Right forelimb (tissue), 1 donor: ENCODE measurements at places on chromosomes 5 and 9.
A peak's percentile ranks its signal among the peaks of the same experiment; 100 is the strongest.

GRCh38 chr5:149432376-149432775 lies 53.3 kb upstream of the IL17B start:
- DNase-seq = no peak

- DNase-seq = no peak
These were observed 12.8 kb upstream of the MACIR start for GRCh38 chr5:103245761-103246160.

GRCh38 chr9:123470121-123470782 lies 114.3 kb downstream of the CRB2 start:
- no peak for DNase-seq

DNA sequence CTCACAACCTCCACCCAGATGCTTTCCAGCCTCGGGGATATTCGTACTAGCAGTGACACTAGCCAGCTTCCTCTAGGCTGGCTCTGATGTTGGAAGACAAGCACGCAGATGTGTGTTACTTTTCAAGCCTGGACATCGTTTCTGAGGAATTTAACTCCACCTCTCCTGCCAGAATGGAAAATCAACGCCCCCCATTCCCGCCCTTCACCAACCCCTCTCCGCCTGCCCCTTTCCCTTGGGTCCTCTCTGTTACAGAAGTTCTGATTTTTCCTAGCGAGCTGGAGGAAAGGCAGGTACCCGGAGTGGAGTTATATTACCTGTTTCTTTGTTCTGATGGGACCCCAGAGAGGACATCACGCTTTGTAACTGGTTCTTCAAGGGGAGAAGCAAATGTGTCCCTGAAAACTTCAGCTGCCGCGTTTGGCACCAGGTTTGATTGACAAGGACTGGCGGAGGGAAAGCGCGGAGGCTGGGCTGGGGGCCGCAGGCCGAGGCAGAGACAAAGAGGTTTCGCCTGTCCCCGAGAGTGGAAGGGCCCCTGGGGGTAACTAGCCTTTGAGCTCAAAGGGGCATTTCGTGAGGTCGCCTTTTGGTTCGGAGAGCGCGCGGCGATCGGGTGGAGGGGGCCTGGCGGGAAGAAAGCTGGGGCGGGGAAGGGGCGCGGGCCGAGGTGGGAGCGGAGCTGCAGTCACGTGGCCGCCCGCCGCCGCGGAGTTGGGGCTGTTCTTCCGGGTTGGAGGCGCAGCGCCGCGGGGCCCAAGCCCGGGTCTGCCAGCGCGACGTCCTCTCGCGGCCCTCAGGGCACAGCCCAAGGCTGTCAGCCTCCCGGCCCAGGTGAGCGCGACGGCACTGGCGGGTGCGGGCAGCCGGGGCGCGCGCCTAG lies at the start of gene NNT:
NNT (plus strand) TSS at position 720 of the 883 bp plus-strand sequence. CDS start 6,016 bp downstream, outside the sequence.
- DNase-seq = peak; percentile 86

GRCh38 chr5:150302301-150303069 lies at the start of gene ARSI:
TSS of gene ARSI (minus strand) at chr5:150302905. CDS start at chr5:150302373, 532 bp downstream.
- peak; percentile 89 for DNase-seq

GRCh38 chr5:44246986-44247385 lies 142.2 kb downstream of the FGF10 start:
- no peak for DNase-seq

DNA sequence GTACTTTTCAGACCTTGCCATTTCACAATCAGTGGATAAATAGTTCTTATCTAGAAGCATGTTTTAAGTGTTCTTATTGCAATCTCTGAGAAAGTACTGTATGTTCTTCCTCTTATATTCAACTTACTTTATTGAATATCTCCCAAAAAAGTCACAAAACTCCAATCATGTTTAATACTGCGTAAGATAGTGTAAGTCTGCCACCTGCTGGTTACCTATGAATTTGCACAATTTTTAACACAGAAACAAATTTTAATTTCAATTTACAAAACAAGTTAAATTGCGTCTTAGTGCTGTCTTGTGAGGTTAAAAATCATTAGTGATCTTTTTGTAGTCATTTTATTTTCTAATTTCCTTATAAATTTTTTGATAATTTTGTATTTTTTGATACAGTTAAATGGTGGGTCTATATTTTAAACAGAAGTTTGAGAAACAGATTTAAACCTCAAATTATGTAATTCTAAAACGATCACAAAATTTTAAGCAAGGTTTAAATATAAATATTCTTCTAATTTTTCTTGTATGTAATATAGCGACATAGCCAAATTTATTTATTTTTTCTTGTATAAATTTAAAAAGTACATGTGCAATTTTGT lies 115.8 kb downstream of the EMB start:
- DNase-seq = no peak

DNA sequence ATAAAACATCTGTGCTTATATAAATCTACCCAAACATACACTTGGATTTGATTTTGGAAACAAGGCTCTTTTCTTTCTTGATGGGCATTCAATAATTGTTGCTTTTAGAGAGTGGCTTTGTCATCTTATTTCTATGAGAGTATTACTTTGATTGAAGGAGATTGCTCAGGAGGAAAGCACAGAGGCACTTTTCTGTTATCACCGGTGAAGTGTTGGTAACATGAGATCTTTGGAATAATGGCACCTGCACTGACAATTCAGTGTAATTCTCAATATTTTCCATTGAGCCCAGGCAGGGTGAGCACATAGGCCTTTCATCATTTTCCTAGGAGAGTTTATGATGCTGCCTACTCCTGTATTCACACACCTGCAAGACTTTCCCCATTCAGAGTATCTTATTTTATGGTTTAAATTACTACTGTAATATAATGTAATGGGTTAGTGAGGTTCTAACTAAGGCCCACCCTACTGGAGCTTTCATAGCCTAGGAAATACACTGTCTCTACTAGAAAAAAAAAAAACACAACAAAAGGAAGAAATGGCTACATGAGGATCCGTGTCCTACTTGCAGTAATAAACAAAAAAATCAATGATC lies 244.3 kb downstream of the DENND1A start:
- no peak for DNase-seq

- no peak for DNase-seq
These were observed 394.0 kb downstream of the CETN3 start for GRCh38 chr5:90015584-90016018.

DNA sequence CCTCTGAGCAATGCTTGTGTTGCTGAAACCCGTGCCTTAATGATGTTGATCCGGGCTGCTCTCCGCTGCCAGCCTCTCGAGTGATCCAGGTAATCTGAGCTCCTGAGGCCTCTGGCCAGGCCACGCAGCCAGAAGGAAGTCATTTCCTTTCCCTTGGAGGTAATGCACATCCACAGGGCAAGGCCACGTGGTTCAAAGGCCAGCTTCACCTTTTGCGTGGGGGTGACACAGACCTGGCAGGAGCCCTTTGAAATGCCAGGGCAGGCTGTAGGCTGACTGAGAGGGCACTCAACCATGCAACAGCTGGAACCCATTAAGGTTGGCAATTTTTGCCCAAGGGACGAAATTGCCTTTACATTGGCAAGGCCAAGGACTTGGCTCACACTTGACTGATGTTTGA lies 80.4 kb downstream of the LIX1 start:
- DNase-seq = no peak

GRCh38 chr9:7266911-7267595 lies 509.3 kb downstream of the KDM4C start:
- no peak for DNase-seq

GRCh38 chr5:100790170-100790665 lies 112.9 kb downstream of the ST8SIA4 start:
- no peak for DNase-seq

GRCh38 chr5:2863675-2864433 lies 112.4 kb upstream of the IRX2 start:
- DNase-seq = no peak

DNA sequence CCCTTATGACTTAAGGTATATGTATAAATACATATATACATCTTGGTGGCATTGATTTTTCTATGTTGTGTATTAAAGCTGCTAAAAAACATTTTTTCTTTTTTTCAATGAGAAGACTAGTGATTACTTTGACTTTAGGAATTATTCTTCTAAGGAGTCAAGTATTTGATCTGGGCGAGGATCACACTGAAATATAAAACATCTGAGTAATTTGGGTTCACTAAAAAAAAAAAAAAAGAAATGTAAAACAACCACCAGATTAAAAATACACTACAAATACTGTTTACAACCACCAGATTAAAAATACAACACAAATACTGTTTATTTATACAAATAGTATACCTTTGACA lies 9.0 kb downstream of the UBAP1 start:
- DNase-seq = no peak

DNA sequence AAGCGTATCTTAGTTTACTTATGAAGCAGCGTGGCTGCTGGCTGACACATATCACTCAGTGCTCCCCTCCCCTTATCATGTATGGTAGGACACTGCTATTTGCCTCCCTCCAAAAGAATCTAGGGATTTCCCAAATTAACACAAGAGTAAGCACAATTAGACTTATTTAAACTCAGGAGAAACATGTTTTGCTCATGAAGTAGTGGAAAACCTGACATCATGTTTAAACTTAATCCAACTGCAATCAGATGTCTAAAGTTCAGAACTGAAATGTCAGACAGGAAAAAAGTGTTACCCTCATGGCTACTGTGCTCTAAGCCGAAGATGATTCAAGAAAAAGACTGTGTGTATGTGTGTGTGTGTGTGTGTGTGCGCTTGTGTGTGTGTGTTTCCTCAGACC lies 324.1 kb upstream of the TNC start:
- DNase-seq = no peak

DNA sequence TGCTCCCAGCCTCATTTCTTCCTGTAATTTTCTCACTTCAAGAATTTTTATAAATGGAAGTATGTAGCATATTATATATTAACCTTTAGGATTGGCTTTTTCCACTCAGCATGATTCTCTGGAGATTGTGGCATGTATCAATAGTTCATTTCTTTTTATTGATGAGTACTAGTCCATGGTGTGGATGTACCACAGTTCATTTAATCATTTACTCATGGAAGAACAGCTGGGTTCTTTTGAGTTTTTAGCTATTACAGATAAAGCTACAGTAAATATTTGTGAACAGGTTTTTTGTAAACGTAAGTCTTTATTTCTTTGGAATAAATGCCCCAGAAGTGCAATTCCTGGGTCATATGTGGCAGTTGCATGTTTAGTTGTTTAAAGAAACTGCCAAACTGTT lies 76.1 kb downstream of the UHRF2 start:
- no peak for DNase-seq

DNA sequence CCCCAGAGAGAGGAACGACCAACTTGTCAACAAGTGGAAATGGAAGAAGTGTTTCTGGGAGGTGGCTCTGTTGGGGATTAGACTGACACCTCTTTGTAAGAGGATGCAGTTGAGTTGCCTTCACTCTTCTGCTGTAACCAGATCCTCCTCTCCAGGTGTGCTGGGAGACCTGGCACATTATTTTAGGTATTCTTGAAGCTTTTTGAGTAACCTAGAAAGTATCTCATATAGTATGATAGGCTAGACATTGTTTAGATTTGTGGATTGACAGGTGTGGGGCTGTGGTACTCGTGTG lies 21.6 kb downstream of the SNX30 start:
- DNase-seq = no peak

GRCh38 chr5:113209498-113209897 lies 225.3 kb downstream of the TSSK1B start:
- no peak for DNase-seq

- DNase-seq = no peak
These were observed 4.4 kb downstream of the GPR107 start for GRCh38 chr9:130058154-130058553.

DNA sequence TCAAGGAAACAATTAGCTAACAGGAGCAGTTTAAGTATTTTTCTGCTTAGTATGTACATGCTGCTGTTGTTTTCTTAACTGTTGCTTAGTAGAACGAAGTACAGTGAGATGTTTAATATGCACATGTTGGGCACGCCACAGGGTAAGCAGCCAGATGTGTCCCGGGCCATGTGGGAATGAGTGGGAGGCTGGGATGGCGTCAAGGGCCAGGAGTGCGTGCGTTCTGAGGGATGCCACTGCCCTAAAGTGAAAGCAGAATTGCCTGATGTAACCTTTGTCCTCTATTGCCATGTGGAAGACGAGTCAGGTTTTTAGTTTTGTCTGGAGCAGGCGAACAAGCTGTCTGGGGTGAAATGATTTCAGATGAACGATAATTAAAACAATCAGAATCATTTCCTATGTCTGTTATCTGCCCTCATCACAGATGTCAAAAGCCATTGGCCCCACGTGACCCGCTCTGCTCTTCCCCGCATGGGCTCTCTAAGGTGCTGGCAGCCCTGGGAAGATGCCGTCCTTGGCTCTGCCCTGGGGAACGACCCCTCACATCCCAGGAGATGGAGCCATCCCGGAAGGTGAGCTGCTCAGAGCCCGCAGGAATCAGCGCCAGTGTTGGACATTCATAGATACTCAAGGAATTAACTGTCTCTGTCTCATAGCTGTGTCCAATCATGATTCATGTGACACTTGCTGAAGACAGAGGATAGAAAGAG lies 356.6 kb upstream of the IRX4 start:
- no peak for DNase-seq

GRCh38 chr9:111114486-111114885 lies 76.2 kb upstream of the LPAR1 start:
- no peak for DNase-seq

- no peak for DNase-seq
These were observed 300.4 kb downstream of the IRX2 start for GRCh38 chr5:2451100-2451499.

- DNase-seq = no peak
These were observed 230.6 kb upstream of the CD180 start for GRCh38 chr5:67426961-67427849.

DNA sequence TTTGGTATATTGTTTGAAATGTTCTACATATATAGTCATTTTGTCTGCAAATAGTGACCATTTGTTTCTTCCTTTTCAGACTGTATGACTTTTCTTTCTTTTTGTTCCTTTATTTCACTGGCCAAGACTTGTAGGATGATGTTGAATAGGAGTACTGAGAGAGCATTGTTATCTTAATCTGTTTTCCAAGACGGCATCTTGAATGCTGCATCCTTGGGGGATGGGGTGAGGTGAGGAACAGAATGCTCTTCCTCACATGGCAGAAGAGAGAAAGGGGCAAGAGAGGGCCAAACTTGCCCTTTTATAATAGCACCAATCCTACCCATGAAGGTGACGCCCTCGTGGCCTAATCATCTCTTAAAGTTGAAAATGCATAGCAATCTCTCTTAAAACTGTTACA lies 3.7 kb upstream of the ZNF510 start:
- DNase-seq = no peak

DNA sequence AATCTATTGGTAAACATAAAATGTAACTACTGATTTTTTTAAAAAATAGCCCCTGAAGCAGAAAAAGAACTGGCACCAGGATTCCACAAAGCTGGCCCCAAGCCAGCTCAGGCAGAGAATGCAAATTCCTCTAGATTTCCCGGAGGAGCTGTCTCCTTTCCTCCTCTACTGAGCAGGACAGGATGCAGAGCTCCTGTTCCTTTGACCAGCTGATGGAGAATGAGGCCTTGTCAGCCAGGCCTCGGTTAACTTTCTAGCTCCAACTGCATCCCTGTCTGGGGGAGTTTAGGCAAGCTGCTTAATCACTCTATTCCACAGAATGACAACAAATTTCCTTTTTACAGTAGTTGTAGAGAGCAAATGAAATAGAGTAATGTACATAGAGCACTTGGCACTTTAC lies 155.5 kb downstream of the GNAQ start:
- DNase-seq = no peak

GRCh38 chr5:180090769-180091546 lies 19.4 kb upstream of the RNF130 start:
- DNase-seq = no peak

GRCh38 chr9:101356619-101357018 lies 28.2 kb downstream of the BAAT start:
- DNase-seq = no peak

- no peak for DNase-seq
These were observed 551.2 kb upstream of the KLF4 start for GRCh38 chr9:108040783-108041182.
